ENCODE measurements at places on chromosomes 5 and 9.
A peak's percentile ranks its signal among the peaks of the same experiment; 100 is the strongest.

- DNase-seq = no peak
These were observed 204.4 kb upstream of the ADAMTSL1 start for GRCh38 chr9:18269561-18269960.

- no peak for DNase-seq
These were observed 59.7 kb downstream of the OSMR start for GRCh38 chr5:38905516-38905915.

- DNase-seq = peak; percentile 71
These were observed 6.9 kb downstream of the SLC6A19 start for GRCh38 chr5:1208221-1208742.

- DNase-seq = no peak
These were observed 93.1 kb downstream of the MRPS27 start for GRCh38 chr5:72226950-72227349.

GRCh38 chr5:14954616-14955343 is 83.2 kb upstream of the ANKH start:
- DNase-seq = no peak

GRCh38 chr9:106467865-106468164 is 395.2 kb upstream of the ZNF462 start:
- DNase-seq = no peak

DNA sequence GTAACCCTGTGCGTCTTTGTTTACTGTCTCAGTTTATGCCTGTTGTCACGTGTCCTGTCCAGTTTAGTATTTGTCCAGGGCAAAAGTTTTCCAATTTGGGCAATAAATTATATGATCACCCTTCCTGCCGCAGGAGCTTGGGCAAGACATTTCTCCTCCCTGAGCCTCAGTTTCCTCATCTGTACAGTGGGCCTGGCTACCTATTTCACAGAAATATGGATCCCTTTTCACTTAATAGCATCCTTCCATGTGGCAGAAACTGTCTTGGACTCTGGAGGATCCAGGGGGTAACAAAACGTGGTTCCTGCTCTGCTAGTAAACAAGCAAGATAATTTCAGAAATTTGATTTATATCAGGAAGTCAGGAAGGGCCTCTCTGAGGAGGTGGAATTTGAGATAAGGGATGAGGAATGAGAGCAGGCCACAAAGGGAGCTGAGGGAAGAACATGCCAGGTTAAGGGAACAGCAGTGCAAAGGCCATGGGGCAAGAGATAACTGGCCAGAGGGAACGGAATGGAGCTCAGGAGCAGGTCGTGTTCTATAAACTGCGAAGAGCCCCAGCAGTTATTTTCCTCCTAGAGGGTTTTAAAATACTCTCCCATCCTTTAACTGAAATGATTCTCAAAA is 15.1 kb upstream of the PPARGC1B start:
- DNase-seq = no peak

DNA sequence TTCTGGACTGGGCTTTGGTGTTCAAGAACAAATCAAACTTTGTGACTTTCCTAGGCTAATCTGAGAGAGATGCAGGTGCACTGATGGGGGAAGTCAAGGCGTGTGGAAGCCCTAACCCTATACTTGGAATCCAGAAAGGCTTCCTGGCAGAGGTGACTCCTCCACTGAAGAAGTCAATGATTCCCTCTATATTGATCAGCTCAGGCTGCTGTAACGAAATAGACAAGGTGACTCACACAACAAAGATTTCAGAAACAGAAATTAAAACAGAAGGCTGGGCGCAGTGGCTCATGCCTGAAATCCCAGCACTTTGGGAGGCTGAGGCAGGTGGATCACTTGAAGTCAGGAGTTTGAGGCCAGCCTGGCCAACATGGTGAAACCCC is 69.6 kb upstream of the GGTA1 start:
- DNase-seq = no peak

- no peak for DNase-seq
These were observed 55.4 kb upstream of the CTNNA1 start for GRCh38 chr5:138697720-138698360.

DNA sequence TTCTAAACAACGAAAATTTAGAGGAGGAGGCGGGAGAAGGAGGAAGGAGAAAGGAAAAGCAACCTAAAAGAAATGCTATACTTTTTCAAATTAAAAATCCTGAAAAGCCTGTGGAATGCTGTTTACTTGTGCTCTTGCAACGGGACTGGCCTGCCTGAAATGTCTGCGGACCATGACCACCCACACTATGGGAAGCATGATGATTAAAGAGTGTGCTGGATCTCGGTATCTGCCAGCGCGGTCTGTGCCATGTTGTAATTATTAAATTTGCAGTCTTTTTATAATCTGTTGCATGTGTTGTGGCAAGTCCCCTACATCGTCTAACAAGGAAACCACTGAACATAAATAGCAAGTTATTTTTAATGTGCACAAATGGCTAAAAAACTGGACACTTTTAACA is 111.4 kb downstream of the FANCC start:
- no peak for DNase-seq

- DNase-seq = no peak
These were observed 15.2 kb downstream of the LIFR start for GRCh38 chr5:38541174-38541725.

DNA sequence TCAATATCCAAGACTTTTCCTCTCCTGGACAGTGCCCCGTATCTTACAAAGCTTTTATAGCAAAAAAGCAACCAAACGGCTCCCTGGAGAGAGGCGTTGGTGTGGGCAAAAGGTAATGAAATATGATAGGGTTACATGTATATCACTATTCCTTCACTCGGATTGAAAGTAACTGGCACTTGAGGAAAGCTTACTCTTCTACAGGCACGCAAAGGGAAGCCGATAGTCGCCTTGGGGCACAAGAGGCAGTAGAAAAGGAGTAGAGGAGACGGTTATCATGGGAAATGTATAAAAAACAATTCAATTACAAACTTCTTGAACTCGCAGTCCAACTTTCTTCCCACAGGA is 1.1 kb downstream of the DIAPH1 start:
- no peak for DNase-seq

DNA sequence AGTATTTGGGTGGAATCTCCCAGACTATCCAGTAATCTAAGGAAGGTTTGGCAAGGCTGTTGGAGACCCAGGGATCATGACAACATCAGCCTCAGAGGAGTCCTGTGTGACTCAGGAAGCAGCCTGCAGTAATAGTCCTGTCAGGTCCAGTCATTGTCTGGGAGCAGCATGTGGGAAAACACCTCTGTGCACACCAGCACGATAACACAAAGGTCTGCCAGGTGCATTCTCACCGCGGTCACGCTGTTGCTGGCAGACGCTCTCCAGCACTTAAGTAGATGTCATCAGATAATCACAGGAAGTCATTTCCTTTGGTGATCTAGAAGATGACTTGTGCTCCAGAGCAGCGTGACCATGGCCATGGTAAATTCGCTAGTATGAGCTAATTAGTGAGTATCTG is 99.2 kb upstream of the IQGAP2 start:
- no peak for DNase-seq

- DNase-seq = no peak
These were observed 7.3 kb upstream of the BARHL1 start for GRCh38 chr9:132575005-132575609.

Data from RWPE2 (cell line).